M059J (cell line): ENCODE measurements at places on chromosomes 13 and 19.
A peak's percentile ranks its signal among the peaks of the same experiment; 100 is the strongest.

DNA sequence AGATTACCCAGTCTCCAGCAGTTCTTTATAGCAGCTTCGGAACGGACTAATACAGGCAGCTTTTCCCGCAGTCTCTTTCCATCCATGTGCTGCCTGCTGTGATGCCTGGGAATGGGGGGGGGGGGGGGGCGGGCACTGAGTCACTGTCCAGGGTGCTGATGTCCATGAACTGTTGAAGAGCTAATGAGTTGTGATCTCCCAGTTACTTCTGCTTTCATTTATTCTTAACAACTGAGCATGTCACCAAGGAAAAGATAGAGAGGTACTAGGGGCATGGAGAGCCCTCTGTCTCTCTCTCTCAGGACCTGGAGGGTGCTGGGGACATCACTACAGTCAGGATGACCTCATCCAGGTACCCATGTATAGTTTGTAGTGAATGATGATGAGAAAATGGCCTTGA is 20.3 kb upstream of the CEACAM1 start:
- no peak for DNase-seq

GRCh38 chr13:22047082-22047784 is 376.4 kb downstream of the FGF9 start:
- DNase-seq, result no peak

- no peak for DNase-seq
Measured at GRCh38 chr13:43744261-43745031, 42.3 kb downstream of the ENOX1 start.

GRCh38 chr13:91304741-91305140 is 42.7 kb upstream of the MIR17HG start:
- DNase-seq, result no peak

GRCh38 chr13:58032676-58033460 is 401.3 kb downstream of the PCDH17 start:
- no peak for DNase-seq

DNA sequence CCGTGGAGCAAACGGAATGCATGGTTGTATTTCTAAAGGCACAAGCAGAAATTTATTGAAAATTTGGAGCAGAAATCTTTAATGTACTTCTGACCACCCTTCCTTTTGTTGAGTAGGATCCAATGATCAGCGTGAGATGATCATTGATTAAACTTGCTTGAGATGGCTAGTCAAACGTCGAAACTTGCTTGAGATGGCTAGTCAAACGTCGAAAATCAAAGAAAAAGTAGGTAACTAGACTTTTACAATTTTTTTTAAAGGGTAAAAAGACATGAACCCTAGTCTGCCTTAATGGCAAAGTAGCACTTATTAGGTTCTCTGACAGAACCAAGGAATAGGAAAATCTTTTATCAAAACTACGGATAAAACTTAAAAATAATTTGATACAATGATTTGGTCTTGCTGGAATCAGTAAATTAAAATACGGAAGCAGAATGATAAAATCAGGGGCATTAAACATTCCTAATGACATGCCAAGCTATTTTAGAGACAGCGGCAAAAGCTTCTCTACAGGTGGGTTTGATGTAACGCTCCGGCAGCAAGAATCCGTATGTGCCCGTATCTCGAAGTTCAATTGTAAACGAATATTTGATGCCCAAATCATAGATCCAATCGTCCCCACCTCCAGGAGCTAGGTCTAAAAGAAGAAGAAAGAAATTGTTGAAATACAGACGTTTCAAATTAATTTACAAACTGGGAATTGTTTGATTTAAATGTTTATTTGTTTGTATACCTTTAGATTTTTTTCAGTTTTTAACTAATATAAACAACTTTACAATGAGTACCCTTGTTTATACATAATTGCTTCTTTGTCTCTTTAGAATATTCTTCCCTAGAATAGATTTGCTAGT is 841 bp upstream of the ZC3H13 start:
- DNase-seq, result peak; percentile 12

- DNase-seq, result no peak
Measured at GRCh38 chr13:58574791-58575190, 943.2 kb downstream of the PCDH17 start.

DNA sequence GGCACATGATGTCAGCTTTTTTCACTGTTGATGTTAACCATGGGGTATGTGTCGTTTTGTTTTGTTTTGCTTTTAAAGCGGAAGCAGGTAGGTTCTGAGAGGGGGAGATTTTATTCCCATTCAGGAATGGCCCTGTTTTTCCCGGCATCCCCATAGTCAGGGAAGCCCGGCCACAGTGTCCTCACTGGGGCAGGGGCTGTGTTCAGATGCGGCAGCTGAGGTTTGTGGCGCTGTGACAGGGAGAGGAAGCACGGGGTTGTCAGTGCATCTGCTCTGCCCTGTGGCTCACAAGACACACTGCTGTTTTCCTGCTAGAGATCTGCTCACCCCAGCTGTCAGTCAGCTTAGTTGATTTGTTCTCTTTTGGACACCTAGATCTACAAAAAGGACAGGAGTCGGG is 27.6 kb downstream of the ANKRD27 start:
- no peak for DNase-seq

DNA sequence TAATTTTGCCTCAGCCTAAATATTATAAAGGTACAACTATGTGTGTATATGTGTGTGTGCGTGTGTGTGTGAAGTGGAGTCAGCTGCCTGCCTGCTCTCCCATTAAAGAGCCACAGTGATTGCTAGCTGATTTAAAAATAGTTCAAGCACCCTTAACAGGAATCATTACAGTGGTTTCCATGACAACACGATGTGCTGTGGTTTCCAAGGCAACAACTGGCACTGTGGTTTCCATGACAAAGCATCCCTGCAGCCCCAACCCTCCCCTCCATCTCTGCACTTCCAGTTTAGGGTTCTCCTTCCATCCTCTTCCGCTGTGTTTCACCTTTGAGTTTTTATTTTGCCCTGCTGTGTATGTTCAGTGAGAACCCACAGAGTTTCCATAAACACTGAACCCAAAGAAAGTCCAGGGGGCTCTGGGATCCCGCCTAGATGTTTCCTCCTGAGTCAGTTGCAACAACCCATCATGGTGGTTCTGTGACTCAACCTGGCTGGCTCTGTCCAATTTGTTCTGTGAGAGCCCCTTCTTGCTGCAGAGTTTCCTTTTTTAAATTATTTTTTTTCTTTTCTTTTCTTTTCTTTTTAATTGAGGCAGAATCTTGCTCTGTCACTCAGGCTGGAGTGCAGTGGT is 7.1 kb upstream of the PNMA8A start:
- peak; percentile 61 for DNase-seq

DNA sequence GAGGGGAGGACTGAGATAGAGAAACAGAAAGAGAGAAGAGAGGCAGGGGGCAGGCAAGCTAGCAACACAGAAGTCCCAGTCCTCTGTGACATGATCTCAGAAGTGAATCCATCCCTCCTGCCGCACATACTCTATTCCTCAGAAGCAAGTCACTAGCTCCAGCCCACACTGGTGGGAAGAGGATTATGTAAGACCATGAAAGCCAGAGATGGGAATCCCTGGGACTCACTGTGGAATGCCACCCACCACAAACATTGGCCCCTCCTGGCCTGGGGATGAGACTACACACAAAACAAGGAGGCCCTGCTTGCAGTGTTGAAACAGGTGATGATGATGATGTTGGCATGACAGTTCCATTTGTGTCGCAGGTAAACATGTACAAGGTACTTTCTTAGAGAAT is 419.9 kb downstream of the IRS2 start:
- DNase-seq, result no peak

DNA sequence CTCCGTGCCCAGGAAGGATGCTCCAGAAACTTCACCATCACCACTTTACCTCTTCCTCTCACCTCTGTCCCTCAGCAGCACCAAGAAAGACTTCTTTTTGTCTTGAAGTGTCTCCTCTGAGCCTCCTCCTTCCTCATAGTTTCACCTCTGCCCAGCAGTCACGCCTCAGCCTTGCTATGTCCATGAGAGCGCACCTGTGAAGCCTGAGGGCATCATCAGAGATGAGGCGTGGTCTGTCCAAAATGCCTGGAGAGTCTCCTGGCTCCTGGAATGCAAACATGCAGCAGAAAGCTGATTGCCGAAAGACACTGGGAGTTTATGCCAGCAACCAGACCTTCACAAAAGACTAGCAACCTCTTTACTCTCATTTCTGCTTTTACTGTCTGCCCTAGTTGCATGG is 336.6 kb downstream of the TEX29 start:
- no peak for DNase-seq

DNA sequence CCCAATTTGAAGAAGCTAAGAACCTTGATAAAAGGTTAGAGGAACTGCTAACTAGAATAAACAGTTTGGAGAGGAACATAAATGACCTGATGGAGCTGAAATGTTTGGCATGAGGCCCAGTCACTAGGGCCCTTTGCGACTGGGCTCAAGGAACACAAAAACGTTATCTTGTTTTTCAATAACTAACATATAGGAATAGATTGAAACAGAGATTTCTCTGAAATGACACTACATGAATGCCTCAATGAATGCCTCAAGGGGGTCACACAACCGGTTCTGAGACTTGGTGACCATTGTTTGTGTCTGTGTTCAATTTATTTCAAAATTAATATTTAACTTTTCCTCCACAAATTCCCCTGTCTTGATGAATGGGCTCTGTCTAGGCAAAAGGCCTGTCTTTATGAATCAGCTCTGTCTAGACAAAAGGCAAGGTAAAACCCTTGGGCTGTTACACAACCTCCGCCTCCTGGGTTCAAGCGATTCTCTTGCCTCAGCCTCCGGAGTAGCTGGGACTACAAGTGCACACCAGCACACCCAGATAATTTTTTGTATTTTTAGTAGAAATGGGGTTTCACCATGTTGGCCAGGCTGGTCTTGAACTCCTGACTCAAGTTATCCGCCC is 932 bp upstream of the ZNF486 start:
- DNase-seq, result no peak

- DNase-seq, result no peak
Measured at GRCh38 chr13:74761801-74762757, 627.9 kb upstream of the KLF12 start.

DNA sequence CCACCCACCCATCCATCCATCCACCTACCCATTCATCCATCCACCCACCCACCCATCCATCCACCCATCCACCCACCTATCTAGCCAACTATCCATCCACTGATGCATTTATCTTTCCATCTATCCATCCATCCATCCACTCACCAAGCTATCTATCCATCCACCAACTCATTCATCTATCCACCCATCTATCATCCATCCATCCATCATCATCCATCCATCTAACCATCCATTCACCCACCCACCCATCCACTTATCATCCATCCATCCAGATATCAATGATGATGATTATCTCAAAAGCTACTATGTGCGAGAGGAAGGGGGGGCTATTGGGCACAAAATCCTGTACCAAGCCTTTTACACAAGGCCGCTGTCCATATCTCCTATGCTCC is 5.5 kb downstream of the YIF1B start:
- no peak for DNase-seq
